ENCODE measurements at places on chromosomes 16 and 17. TPM values are rescaled to one million over a fixed set of nuclear protein-coding genes. Genes with fewer than 3 reads are reported as not detected.

Gene VMO1
- not detected for total RNA-seq

Gene GTF3C1
- total RNA-seq, result 84.9 TPM

Gene CCL7
- total RNA-seq, result not detected

Gene NOXO1
- not detected for total RNA-seq

Gene NOG
- 3.9 TPM for total RNA-seq

Gene ZFHX3
- 12.1 TPM for total RNA-seq

Gene SMIM5
- total RNA-seq, result 0.10 TPM

Measured in vein endothelial cell (primary cell).